ENCODE measurements at places on chromosomes 2 and 18.

GRCh38 chr2:79180092-79180491, 20.5 kb upstream of the REG3A start:
- DNase-seq = no peak

DNA sequence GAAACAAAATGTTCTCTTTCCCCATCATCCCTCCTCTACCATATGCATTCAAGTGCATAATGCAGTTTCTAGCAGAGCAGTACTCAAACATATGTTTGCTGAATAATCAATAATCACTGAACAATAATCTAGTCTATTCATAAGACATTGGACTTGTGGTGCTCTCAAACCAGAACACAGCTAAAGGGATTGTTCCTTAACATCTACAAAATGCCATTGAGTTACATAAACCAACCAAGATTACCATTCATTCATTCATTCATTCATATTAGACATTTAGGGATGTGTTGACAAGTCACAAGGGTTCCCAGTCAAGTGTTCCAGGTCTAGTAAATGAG, 3.9 kb downstream of the CLHC1 start:
- no peak for DNase-seq

DNA sequence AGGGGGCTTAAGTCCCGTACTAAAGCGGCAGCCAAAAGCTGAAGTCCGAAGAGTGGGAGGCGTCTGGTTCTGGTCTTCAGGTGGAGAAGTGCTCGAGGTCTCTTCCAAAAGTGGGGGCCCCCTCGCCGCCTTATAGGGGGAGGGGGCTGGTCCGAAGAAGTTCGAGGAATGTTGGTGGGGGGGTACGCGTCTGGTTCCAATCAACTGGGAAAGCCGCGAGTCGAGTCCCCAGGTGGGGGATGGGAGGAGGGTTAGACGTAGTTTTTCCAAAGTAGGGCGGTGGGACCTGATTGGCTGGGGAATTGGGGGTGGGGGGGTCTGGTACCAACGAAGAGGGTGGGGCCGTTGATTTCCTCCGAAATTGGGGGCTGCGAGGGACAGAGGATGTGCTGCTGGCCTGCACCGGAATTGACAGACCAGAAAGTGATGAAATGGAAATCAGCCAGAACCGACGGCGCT, 594 bp downstream of the ITM2C start:
- no peak for DNase-seq

DNA sequence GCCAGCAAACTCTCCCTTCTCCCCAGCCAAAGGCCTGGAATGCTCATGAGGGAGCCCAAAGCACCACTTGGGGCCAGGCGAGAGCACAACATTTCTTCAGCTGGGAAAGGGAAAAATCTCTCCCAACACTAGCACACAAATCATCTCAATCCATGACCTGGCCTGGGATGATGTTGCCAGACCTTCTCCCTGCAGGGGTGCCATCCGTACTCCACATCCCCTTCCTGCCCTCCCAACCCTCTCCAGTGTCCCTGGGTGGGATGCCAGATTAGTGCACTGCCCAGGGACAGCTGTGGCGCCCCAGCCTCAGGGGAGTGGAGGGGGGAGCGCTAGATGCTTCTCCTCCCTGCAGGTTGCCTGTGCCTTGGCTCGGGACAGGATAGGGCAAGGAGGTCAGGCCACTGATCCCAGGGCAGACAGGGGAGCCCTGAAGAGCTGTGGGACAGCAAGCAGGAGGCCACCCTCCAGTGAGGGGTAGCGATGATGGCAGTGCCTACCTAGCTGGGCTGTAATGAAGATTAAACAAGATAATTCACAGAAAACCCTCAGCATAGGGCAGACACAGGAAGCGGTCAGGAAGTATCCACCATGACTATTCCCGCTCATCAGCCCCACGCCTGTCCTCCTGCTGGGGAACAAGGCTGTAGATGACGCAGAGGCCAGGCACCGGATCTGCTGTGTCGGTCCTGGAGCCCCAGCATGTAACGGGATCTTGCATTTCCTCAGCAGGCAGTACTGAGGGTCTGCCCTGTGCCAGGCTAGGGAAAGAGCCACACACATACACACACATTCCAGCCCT, 31.1 kb downstream of the SERTAD2 start:
- DNase-seq = peak; percentile 56

GRCh38 chr2:47422560-47422959, 19.6 kb downstream of the MSH2 start:
- DNase-seq = peak; percentile 58

- DNase-seq = no peak
These were observed 9.1 kb upstream of the ARID5A start for GRCh38 chr2:96527286-96528005.

GRCh38 chr2:49959961-49960553, 805.7 kb upstream of the FSHR start:
- no peak for DNase-seq

GRCh38 chr2:143261986-143262385, 132.8 kb downstream of the ARHGAP15 start:
- no peak for DNase-seq

DNA sequence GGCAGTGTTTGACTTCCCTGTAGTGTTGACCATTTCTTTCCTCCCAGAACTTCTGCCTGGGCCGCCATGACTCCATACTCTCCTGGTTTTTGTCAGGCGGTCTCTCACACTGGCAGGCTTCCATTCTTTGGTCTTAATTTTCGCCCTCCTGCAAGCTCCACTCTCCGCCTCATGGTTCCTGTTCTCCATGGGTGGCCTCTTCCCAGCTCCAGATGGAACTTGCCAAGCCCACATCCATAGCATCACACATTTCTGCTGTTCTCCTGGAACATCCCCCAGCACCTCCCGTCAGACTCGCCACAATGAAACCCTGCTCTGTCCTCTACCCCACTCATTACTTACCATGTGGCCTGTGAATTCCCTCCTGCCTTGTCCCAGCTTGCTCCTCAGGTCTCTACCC, 896 bp upstream of the AFF3 start:
- no peak for DNase-seq

DNA sequence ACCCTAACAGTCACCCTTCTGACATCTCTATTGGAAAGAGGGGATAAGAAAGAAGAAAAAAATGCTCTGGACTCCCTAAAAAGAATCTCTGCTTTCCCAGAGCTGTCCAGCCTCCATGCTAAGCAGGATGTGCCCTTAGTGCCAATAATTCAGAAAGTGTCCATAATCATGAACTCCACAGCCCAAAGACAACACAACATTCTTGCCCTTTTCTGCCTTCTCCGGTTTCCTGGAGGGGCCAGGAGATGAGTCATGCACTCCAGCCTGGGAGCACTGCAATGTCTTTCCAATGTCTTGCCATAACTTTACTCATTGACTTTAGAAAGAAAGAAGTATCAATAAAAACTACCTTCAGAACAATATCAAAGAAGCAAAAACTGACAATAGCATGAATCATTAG, 44.0 kb downstream of the KLF7 start:
- DNase-seq = peak; percentile 82

DNA sequence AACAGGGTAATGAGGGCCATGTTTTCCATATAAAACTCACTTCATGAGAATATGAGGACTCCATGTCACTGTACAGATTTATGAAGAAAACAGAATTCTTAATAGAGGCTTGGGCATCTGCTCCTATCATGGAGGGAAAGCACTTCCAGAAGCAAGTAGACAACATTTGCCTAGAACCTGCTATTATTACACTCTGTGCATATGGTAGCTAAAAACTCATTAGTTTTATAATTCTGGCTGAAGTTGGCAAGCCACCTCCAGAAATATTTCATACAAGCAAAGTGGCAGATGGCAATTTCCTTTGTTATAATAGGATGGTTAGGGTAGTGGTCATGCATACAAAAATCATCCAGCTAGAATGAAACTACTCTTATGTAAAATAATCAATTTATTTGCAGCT, 65.8 kb upstream of the TLK1 start:
- no peak for DNase-seq

DNA sequence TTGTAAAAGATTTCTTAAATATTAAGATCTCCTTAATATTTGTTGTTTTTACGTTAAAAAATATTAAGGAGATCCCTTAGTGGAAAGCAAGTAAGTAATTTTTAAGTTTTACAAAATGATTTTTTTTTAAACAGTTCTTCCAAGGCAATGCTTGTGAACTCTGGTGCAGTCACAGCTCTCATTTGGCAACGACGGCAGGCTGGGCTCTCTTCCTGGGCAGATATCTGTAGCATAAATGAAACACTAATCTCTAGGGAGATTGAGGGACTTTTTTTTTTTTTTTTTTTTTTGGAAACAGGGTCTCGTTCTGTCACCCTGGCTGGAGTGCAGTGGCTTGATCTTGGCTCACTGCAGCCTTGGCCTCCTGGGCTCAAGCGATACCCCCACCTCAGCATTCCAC, 38.5 kb downstream of the GORASP2 start:
- no peak for DNase-seq

- no peak for DNase-seq
These were observed 22.0 kb downstream of the RBM43 start for GRCh38 chr2:151239624-151240023.

DNA sequence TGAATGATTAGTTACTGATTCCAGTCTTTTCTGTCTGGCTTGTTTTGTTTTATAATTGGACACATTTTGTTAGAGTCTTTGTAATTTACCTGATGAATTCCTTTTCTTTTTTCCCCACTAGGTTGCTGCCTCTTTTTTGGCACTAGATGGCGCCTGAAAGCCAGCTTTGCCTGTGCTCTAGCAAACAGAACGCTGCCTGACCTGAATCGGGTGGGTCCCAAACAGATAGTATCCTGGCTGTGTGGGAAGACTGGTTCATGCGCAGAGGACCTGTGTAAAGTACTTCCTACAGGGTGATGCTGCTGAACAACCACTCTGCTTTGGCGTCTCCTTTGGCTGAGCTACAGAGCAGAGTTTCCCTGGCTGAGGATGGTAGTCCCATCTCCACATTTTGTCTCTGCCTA, 288.2 kb downstream of the IKZF2 start:
- peak; percentile 25 for DNase-seq

GRCh38 chr2:44269831-44270230, 5.4 kb upstream of the SLC3A1 start:
- DNase-seq = no peak

- no peak for DNase-seq
These were observed 412.1 kb downstream of the NBAS start for GRCh38 chr2:15149063-15149462.

DNA sequence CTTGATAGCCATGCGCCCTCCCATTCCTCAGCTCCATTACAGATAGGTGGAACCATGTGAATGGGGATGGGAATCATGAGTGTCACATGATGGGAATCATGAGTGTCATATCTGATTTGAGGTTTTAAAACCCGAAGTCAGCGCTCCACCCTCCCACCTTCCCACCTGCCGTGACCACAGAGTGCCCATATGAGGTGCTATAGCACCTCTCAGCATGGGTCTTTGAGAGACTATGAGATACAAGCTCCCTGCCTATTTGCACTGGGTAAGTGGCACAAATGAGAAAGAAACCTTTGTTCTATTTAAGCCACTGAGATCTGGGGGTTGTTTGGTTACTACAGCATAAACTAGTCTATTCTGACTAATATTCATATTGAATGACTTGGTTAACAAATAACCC, 78.5 kb upstream of the PTPRM start:
- no peak for DNase-seq

DNA sequence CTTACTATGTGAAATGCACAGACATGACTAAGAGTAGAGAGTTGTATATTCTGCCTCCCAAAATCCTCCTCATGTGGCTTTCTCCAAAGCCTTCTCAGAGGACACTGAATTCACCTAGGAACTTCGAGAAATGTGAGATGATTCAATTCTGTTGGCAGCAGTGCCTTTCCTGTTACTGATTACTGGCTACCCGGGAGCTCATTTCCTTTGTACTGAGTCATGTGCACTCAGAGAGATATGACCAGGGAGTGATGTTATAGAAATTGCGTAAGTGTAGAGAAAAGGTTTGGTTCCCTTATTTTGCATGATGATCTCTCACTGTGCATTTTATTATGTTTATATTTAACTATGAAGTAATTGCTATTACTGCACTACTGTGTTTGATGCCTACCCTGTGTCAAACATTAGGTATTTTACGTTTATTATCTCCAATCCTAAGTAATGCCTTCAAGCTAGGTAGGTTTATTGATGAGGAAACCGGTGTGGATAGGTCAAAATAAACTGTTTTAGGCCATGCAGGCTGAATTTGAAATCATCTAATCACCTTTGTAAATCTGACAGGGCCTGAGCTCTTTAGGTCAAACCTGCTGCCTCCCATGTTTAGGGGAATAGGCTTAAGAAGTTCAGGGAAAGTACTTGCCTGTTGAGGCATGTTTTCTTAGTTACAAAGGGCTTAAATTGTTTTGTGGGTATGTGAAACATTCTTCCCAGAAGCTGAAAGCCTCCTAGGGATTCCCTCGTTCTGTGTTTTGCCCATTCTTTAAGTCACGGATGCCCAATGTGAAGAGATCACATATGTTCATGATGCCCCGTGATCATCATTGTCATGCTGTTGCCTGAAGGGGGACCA, 86.8 kb downstream of the FMNL2 start:
- DNase-seq = peak; percentile 98

GRCh38 chr2:238225911-238226697, 13.7 kb downstream of the HES6 start:
- DNase-seq = peak; percentile 28

GRCh38 chr2:126642031-126642430, 13.9 kb upstream of the GYPC start:
- DNase-seq = no peak

GRCh38 chr2:38751596-38752410, 642 bp upstream of the SRSF7 start:
- no peak for DNase-seq

Data from astrocyte of the spinal cord (primary cell).